ENCODE measurements at places on chromosomes 13 and 19.

DNA sequence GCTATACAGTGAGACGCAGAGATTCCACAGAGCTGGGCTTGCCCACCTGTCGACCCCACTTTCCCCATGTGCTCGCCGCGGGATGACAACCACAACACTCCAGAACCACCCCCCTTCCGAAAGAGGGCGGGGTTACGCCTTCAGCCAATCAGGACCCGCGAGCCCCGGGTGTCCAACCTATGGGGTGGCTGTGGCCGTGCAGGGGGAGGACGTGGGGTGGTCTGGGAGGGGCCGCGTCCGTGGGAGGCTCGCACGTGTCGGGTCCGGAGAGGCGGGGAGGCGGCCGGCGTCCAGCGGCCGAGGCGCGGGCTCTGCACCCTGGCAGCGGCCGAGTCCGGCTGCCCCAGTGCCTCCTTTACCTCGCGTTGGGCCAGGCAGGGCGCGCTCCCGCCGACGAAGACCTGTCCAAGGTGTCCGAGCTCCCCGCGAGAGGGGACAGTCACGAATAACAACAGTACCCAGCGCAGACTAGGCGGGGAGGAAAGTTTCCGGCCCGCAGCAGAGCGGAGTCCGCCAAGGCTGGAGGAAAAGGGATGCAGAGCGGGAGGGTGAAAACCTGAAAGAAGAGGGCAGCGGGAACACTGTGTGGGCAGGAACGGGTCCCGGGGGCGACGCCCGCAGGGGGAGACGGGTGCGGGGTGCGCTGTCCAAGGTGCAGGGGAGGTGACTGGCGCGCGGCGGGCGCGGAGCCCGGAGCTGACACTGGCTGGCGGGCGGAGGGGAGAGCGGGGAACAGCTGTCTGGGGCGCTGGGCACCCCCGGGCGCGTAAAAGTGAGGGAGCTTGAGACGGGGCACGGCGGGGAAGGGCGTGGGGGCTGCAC lies 911 bp downstream of the ENOX1 start:
- no peak for DNase-seq

GRCh38 chr19:42246143-42246921 lies 3.9 kb upstream of the GSK3A start:
- no peak for DNase-seq

- no peak for DNase-seq
Observed at GRCh38 chr13:74074723-74075122, 59.5 kb downstream of the KLF12 start.

DNA sequence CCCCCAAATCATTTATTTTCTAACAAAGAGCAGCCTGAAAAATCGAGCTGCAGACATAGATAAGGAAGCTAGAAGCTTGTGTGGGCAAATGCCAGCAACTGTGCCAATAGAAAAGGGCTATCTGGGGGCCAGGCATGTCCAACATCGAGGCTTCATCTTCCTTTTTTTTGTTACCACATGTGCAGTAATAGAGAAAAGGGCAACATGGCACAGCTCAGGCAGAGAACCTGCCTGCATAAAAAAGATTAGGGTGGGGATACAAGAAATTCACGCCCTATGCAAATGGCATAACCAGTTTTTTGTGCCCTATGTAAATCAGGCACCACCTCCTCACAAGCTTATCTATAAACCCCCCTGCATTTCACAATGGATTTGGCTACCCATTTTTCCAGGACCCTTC lies 60.4 kb upstream of the ABCC4 start:
- DNase-seq, result no peak

DNA sequence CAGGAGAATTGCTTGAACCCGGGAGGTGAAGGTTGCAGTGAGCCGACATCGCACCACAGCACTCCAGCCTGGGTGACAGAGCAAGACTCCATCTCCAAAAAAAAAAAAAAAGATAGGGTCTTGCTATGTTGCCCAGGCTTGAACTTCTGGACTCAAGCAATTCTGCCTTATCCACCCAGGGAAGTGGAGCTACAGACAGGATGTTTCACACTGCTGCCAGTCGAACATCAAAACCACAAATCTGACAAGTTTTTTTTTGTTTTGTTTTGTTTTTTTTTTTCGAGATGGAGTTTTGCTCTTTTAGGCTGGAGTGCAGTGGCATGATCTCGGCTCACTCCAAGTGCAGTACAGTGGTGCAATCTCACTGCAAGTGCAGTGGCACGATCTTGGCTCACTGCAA lies 10.8 kb downstream of the XPO4 start:
- no peak for DNase-seq

DNA sequence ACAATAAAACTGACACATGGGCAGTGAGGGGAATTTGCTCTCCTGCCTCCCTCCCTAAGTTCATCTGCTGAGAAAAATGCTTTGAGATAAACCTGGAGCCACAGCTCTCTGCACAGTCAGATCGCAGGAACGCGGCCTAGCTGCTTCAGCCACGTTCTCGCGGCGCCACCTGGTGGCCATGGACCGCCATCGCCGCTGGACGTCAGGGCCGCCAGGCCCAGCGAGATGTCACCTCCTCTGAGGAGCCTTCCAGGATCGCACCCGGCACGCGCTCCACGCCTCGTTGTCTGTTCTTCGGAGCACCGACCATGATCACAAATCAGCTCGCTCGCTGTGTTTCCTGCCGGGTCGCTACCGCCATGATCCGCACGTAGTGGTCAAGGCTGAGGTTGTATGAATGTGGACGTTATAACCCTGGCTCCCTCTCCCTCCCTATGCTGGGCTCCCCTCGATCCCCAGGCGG lies 20.6 kb upstream of the USP29 start:
- DNase-seq, result no peak

DNA sequence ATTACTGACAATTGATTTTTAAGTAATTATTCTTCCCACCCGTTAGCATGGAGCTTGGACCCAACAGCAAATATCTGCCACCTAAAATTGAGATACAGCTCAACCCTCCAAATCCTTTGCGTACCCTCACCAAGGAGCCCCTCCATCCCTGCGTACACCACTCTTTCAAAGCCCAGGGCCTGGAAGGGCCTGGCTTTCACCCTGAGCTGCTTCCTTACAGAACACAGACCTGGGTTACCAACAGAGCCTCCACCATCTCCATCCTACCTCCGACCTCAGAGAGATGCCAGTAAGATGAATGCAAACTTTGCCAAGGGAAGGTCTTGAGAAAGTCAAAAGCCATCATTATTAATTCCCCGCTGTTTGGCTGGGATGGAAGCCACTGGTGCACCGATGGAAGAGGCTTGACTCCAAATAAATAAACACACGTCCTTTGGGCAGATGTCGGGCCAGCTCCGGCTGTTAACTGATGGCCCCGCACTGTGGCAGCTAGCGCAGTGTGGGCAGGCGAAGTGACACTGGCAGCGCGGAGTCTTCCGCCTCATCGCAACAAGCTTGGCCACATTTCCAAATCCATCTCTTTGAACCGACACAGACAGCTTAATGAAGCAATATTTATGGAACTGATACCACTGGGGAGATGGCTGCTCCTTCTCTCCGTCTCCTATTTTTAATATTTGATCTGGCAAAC lies 150.2 kb upstream of the VSTM2B start:
- DNase-seq, result no peak

GRCh38 chr19:41427647-41428480 lies 690 bp upstream of the B3GNT8 start:
- no peak for DNase-seq

- DNase-seq, result no peak
Observed at GRCh38 chr19:2863816-2864215, 3.3 kb upstream of the ZNF556 start.

DNA sequence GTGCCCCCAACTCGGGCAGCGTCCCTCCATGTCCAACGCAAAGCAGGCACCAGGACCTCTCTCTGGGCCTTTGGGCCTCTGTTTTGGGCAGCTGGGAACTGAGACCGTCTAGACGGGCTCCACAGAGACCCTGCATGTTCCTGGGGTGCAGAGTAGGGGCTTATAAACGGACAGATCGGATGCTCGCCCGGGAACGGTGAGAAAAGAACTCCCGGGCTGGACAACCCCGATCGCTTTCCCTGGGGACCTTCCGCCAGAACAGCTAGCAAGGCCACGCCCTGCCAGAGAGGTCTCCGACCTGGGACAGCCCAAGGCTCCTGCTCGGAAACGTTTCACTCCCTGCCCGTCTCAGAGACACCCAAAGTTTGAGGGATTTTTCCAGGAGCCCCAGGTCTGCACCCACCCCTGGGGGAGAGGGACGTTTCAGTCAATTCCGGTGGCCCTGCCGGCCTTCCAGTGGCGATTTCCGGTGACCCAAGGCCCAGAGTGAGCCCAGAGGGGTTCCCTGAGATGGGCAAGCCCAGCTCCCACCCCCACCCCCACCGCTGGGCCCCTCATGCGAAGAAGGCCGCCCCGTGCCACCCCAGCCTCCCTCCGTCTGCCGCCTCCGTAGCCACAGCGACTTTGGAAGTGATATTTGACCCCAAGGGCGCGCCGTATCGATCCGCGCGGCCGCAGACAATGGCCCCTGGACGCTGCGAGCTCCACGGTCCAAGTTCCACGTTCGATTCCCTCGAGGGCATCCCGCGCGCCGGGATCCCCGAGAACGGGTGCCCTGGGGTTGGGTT lies 1.7 kb downstream of the NR2F6 start:
- no peak for DNase-seq

DNA sequence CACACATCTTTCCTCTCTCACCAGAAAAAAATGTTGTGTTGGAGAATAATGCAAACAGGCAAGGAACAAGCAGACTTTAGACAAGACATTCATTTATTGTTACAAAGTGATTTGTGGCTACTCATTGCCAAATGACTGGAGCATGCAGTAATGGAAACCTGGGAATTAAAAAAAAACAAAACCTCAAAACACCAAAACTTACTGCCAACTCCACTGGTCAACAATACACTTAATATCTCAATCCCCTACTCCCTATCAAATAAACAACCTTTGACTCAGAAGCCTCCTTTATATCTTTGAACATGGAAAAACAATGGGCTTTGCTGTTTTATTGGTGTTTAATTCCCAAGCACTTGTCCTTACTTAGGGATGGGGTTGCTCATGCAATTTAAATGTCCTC lies 112.8 kb downstream of the POSTN start:
- no peak for DNase-seq

DNA sequence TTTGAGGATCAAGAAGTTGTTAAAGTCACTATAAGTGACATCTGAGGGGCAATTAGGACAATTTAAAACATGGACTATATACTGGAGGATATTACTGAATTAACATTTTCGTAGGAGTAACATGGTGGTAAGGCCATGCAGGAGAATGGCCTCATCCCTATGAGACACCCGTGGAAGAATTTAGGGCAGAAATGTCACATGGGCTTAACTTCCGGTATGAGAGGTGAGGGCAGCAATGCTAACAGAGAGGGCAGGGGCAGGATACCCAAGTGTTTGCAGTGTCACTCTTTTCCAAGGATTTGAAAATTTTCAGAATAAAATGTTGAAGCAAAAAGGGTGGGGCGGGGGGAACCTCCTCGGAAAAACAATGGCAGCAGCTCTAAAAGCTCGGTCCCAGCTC lies 23.6 kb downstream of the RANBP3 start:
- DNase-seq, result no peak

- no peak for DNase-seq
Observed at GRCh38 chr13:73061473-73061872, 2.7 kb downstream of the KLF5 start.

GRCh38 chr19:48558018-48558684 lies 6.2 kb downstream of the SULT2B1 start:
- no peak for DNase-seq

- DNase-seq, result no peak
Observed at GRCh38 chr19:28880735-28881401, 332.1 kb downstream of the UQCRFS1 start.

- DNase-seq, result no peak
Observed at GRCh38 chr13:112773601-112774447, 84.0 kb downstream of the ATP11A start.

DNA sequence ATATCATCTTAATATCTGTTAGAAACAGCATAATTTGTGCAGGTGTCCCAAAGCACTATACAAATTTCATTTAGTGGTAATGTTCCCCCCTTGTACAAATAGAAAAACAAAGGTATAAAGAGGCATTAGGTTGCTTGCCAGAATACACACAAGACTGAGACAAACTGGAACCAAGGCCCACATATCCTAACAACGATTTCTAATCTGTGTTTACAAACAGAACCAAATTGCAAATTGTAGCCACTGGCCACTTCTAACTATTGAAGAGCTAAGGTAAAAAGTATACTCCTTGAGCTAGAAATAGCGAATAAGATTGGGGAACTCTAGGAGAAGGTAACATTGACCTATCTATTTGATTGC lies 526.1 kb downstream of the KLF12 start:
- no peak for DNase-seq

GRCh38 chr19:39104186-39104596 lies 20.0 kb downstream of the ACP7 start:
- no peak for DNase-seq

- DNase-seq, result no peak
Observed at GRCh38 chr13:61316647-61317046, 99.0 kb downstream of the PCDH20 start.

DNA sequence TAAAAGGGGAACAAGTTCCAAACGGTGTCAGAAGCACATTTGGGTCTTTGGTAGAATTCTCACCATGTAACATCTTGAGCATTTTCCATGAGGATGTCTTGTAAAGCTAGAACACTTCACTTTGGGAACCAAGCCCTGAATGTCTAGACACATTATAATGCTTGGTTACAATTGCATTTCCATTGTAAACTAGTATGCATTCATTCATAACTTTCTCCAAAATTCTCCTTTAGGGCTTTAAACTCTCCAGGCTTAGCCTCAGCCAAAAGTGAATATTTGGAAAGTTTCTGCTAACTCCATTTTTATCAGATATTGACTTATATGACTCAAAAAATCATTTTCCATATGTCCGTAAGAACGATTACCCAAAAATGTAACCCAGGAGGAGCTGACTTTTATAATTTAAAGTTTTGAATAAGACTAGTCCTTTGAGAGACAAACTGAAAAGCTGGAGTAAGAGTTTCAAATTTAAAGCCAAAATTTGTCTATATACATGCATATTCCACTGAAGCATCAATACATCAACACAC lies 1170.4 kb downstream of the EFNB2 start:
- no peak for DNase-seq

GRCh38 chr13:35855531-35856019 lies 275.6 kb downstream of the DCLK1 start:
- DNase-seq, result no peak

- DNase-seq, result no peak
Observed at GRCh38 chr13:111152844-111153243, 37.7 kb downstream of the ARHGEF7 start.

All from left renal pelvis (tissue), 4 donors.